ENCODE measurements at places on chromosomes 7 and 10.

GRCh38 chr10:99370993-99371392 lies 41.8 kb downstream of the CNNM1 start:
- DNase-seq: no peak

DNA sequence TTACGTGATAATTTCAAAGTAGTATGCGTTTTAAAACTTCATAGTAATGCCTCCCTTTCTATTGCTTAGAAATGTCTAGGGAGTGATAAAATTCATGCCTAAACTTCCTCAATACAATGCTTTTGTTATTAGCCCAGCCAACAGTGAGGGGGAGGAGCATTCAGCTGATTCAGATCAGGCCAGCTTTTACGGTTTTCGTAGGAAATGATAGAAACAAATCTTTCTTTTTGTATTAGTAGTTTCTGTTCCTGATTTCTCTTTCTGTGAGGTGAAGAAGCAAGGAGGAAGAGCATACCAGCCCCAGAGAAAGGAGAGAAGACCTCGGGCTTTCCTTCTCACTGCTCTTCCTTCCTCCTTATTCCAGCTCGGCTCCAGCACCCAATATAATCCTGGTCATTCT lies 35.2 kb upstream of the ITPRID1 start:
- DNase-seq: no peak

DNA sequence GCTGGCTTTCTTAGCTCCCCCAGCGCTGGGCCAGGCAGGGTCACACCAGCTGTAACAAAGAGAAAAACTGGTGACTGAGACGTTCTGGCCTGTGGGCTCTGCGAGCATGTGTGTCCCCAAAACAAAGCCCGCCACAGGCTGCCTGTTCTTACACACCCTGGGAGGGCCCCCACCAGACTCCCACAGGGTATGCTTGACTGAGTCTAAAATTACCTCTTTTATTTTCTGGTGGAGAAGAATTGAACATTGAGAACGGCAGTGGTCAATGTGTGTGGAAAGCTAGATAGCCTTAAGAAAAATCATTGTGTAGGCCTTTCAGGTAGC lies 808 bp downstream of the C10orf71 start:
- no peak for DNase-seq

DNA sequence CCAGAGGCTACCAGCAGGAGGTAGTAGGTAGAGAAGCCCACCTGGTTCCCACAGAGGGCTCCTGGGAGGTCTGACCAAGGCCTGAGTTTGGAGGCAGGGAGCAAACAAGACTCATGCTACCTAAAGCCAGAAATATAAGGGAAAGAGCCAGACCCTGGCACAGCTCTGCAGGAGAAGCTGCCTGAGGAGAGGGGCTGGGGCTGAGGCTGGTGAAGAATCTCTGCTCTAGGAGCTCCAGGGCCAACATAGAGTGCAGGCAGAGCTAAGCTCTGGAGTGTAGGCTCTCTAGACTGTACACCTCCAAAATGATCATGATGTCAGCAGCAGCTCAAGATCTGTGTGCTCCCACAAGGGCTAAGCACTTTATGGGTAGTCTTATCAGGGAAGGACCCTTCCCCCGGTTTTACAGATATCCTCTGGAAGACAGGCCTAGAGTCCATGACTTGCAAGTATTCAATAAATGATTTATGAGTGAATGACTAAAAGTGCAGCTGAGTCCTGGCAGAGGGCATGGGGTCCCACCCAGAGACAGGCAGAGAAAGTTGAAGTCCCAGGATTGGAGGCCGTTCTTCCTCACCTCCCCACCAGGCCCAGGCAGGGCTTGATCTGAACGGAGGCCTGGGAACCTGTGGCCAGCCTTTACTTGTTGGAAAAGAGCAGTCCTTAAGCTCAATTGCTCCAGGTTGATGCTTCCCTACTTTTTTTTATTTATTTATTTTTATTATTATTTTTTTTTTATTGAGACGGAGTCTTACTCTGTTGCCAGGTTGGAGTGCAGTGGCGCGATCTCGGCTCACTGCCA lies 71.5 kb upstream of the LRRC4 start:
- no peak for DNase-seq

DNA sequence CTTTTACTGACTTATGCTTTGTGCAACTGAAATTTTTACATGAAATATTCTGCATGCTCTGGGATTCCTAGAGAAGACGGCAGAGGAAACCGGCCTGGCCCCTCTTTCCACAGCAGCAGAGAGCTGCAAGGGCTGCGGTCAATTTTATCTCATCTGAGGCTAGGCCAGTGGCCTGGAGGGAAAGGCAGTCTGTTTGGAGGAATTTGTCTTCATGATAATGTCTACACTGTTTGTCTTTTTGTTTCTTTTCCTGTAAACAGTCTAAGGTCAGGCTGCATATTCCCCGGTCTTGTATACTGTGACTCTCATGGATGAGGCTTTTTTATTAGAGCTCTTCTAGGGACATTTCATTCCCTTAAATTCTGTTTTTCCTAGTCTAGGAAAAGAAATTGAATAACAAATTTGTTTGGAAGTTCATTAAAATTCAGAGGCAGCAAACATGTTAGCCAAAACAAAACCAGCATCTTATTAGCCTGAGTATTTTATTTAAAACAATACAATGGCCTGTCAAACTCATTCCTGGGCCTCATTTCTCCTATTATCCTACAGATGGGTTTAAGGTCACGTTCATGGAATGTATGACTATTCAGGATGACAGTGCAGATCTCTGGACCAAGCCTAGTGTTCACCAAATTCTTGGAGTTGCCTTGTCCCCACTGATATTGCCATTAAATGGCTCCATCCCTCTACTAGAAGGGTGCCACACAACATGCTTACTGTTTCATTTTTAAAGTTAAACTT lies 26.4 kb downstream of the LAMB4 start:
- no peak for DNase-seq

DNA sequence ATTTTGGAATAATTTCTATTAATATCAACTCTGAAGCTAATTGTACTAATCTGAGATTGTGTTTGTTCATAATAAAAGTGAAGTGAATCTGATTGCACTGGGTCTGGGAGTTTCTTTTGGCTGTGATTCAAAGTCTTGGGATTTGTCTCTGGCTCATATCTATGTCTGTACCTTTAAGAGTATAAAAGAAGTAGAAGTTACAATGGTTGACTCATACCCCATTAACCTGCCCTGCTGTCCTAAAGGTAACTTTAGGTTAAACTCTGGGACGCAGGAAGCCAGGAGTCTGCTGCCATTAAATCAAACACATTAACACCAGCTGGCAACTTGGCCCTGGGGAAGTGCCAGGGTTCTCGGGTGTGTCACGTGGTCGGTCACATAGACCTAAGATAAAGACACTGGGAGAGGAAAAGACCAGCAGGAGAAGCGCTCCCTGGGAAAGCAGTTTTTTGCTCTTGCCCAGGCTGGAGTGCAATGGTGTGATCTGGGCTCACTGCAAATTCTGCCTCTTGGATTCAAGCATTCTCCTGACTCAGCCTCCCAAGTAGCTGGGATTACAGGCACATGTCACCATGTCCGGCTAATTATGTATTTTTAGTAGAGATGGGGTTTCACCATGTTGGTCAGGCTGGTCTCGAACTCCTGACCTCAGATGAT lies 17.8 kb downstream of the SCD start:
- DNase-seq: peak; percentile 47

GRCh38 chr10:110008518-110009339 lies 945 bp downstream of the ADD3 start:
- DNase-seq: no peak

GRCh38 chr7:93218997-93219827 lies 7.1 kb downstream of the HEPACAM2 start:
- DNase-seq: no peak

DNA sequence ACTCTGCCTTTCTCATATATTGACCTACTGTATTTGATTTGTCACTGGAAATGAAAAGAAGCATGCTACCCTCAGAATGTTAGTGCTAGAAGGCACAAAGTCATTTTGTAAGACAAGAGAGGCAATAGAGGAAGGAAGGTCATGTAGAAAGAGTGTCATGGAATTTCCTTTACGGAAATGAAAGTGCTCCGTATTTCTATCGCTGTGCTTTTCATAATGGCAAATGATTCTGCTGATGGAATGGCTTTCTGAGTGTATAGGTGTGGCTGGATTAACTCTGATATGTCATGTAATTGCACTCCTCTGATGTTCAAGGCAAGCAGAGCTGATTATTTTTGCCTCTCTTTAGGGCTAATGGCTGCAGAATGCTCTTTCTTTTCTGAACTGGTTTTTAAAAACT lies 15.5 kb upstream of the STEAP4 start:
- DNase-seq: no peak

DNA sequence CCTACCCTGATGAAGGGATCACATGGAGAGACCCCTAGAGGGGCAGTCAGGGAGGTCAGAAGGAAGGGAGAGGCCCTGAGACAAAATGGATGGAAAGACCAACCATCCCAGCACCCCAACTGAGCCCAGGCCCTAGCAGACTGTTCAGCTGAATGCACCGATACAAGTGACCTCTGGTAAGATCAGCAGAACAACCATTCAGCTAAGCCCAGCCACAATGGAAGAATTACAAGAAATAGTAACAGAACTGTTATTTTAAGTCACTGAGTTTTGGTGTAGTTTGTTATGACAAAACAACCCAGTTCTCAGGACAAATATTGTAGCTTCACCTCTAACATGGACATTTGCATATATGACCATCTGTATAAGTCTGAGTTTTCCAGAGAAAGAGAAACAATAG lies 210.4 kb upstream of the SVIL start:
- DNase-seq: no peak

DNA sequence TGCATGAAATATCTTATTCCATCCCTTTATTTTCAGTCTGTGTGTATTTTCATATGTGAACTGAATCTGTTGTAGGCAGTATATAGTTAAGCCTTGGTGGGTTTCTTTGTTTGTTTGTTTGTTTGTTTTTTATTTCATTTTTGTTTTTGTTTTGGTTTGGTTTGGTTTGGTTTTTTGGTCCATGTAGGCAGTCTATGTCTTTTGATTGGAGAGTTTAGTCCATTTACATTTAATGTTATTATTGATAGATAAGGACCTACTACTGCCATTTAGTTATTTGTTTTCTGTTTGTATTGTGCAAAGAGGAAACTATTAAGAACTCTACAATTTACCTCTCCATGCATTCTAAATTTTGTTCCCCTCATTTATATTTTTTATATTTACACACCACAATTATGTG lies 695.9 kb upstream of the GRM3 start:
- no peak for DNase-seq

GRCh38 chr7:144481833-144482232 lies 78.3 kb upstream of the NOBOX start:
- DNase-seq: no peak

DNA sequence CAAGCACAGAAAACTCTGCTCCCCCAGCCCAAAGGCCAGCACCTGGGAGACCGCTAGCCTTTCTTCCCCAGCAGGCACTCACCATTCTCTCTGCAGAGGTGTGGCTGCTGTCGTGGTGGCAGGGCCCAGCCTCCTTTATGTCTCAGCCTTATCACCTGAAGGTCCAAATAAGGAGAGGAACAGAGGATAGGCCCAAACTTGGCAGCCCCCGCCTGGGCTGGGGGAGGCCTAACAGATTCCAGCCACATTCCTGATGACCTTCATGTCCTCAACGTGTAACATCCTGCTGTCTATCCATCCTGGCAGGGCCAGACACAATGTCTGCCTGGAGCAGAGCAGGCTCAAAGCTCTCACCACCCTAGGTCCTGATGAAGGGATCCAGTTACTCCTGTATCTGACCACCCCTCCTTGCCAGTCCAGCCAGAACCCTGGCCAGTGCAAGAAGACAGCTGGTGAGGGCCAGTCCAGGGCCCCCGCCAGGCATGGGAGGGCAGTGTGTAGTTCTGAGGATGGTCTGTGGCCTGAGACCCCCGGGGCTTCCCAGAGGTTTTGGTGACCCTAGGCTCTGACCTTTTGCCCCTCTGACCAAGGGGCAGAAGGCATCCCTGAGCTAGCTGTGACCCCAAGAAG lies at the start of gene MYL7:
Gene MYL7, minus strand, starts transcription at position 112 of the 630 bp plus-strand sequence. Its CDS starts 27 bp downstream, at position 85.
- no peak for DNase-seq

GRCh38 chr7:126286317-126286716 lies 966.4 kb downstream of the GRM8 start:
- DNase-seq: no peak

DNA sequence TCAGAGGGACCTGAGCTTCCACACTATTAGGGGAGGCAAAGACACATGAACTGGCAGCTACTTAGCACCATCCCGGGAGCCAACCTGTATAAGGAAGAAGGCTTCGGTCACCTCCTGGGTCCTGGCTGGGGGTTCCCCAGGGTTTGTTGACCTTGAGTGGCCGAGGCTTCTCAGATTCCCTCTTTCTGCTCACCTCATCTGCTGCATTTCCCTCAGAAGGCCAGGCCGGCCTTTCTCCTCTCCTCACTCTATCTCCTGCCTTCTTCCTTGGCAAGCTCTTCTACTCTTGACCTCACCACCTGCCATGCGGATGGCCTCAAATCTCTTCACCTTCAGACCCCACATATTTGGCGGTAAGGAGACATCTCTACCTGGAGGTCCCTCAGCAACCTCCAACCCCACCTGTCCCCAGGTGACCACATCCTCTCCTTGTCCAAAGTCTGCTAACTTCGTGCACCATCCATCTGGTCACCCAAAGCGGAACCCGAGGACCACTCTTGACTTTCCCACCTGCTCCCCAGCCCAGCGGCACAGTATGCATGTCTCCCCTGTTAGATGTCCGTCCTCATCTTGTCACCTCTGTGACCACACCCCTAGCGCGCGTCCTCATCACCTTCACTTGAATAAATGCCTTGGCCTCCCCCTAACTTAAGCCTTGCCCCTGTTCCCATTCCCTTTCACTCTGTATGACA lies 133.8 kb upstream of the UNC5B start:
- DNase-seq: no peak

DNA sequence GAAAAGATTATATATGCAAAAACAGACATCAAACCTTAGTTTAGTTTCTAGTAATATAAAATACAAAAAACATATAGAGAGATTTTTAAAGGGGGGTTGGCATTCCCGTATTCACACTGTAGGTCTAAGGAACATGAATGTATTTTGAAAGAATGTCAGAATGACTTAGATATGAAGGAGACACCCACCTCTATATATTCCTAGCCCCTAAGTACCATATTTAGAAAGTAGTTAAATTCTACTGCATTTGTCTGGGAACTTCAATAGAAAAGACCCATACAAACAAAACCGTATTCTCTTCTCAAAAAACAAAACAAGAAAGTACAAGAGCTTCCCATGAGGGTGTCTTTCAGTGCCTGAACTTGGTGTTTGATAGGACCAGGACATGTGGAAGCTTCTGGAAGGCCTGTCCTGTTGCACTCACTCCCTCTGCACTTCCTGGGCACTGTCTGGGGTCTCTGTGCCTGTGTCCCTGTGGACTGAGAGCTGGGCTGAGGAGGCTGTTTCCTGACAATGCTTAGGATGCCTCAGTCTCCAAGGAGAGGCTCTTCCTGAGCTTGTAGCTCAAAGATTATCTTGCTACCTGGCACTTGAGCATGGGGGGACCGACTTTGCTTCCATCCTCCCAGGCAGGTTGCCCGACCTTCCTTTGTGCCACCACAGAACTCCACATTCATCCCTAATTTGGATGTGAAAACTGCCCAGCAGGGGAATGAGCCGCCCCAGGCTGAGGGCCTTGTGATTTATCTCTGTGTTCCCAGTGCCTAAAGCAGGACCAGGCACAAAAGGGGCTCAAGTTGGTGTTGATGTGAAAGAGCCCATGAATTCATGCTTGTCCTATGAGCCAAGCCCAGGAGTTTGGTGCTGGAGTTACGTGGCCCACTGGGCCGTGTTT lies 44.4 kb upstream of the KLF6 start:
- DNase-seq: no peak

- no peak for DNase-seq
These were observed 205.3 kb upstream of the MKLN1 start for GRCh38 chr7:131122394-131122793.

- DNase-seq: no peak
These were observed 8.4 kb downstream of the GRB10 start for GRCh38 chr7:50774319-50774718.

GRCh38 chr10:126421756-126422256 lies 33.5 kb upstream of the ADAM12 start:
- peak; percentile 98 for DNase-seq

- DNase-seq: no peak
These were observed 699.1 kb downstream of the SUGCT start for GRCh38 chr7:40833888-40834234.

All from AG09309 (cell line).